Camera-type eye (tissue), 1 donor: ENCODE measurements at places on chromosomes 11 and 22. TPM values are rescaled to one million over a fixed set of nuclear protein-coding genes. Genes with fewer than 3 reads are reported as not detected.

GPR83 gene
- 1.3 TPM for total RNA-seq

DDTL gene
- not detected for total RNA-seq

ANGPTL5 gene
- total RNA-seq: 0.93 TPM

GGTLC2 gene
- not detected for total RNA-seq

MUC5B gene
- 5.1 TPM for total RNA-seq

SPDYC gene
- not detected for total RNA-seq

C11orf42 gene
- not detected for total RNA-seq

MPPED1 gene
- 11.1 TPM for total RNA-seq

OR52E4 gene
- not detected for total RNA-seq

VSIG2 gene
- total RNA-seq: 0.55 TPM

OPCML gene
- 23.2 TPM for total RNA-seq

CNTF gene
- 1.8 TPM for total RNA-seq

BTBD18 gene
- total RNA-seq: not detected

MS4A12 gene
- total RNA-seq: not detected

GSTT2B gene
- total RNA-seq: 2.8 TPM

NOX4 gene
- 8.2 TPM for total RNA-seq

QSER1 gene
- 82.6 TPM for total RNA-seq

H19 gene
- 3,111 TPM for total RNA-seq

BIRC2 gene
- total RNA-seq: 90.1 TPM

RIMBP3C gene
- total RNA-seq: 1.2 TPM

HEPACAM gene
- total RNA-seq: 1.1 TPM

OR56B1 gene
- total RNA-seq: not detected

DNAJB13 gene
- total RNA-seq: 1.0 TPM

MUC5AC gene
- 0.16 TPM for total RNA-seq

WNT7B gene
- total RNA-seq: 8.4 TPM

PLCB3 gene
- 18.0 TPM for total RNA-seq

OOSP4A gene
- not detected for total RNA-seq

GAB4 gene
- total RNA-seq: not detected

INCENP gene
- total RNA-seq: 28.0 TPM

CHADL gene
- total RNA-seq: 6.0 TPM

KDM4E gene
- not detected for total RNA-seq

MS4A6A gene
- 16.2 TPM for total RNA-seq

GRAMD1B gene
- 92.0 TPM for total RNA-seq
